ENCODE measurements at places on chromosomes 7 and 10.

DNA sequence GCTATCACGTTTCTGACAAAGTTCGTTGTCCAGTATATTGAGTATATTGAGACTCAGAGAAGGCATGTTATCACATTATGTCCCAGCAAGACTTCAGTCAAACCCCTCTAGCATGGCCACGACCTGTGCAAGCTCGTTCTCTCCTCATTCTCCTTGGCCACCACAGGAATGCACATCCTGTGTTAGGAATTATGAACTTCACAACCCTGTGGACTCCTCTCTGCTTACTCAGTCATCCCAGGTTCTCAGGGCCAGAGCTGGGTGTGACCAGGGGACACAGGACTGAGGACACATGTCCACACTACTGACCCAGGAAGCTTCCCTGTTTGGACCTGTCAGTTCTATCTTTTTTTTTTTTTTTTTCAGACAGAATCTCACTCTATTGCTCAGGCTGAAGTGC is 4.4 kb downstream of the SH2D4B start:
- no peak for DNase-seq
- H3K36me3 ChIP-seq = no peaks in the 10 kb centered on the region
- H3K4me1 ChIP-seq = no peaks in the 10 kb centered on the region
- no peak overlapping the region for H3K27ac ChIP-seq
- H3K27me3 ChIP-seq = no peaks in the 10 kb centered on the region

- no peaks in the 10 kb centered on the region for H3K36me3 ChIP-seq
- H3K4me3 ChIP-seq = no peak overlapping the region
- no peak overlapping the region for H3K27ac ChIP-seq
Observed at GRCh38 chr7:93636276-93636675, 61.8 kb upstream of the CALCR start.

- no peak for DNase-seq
- no peaks in the 10 kb centered on the region for H3K27me3 ChIP-seq
- no peaks in the 10 kb centered on the region for H3K4me1 ChIP-seq
- H3K36me3 ChIP-seq = no peaks in the 10 kb centered on the region
- no peak overlapping the region for H3K27ac ChIP-seq
Observed at GRCh38 chr7:119270045-119270464, 1002.9 kb upstream of the KCND2 start.

DNA sequence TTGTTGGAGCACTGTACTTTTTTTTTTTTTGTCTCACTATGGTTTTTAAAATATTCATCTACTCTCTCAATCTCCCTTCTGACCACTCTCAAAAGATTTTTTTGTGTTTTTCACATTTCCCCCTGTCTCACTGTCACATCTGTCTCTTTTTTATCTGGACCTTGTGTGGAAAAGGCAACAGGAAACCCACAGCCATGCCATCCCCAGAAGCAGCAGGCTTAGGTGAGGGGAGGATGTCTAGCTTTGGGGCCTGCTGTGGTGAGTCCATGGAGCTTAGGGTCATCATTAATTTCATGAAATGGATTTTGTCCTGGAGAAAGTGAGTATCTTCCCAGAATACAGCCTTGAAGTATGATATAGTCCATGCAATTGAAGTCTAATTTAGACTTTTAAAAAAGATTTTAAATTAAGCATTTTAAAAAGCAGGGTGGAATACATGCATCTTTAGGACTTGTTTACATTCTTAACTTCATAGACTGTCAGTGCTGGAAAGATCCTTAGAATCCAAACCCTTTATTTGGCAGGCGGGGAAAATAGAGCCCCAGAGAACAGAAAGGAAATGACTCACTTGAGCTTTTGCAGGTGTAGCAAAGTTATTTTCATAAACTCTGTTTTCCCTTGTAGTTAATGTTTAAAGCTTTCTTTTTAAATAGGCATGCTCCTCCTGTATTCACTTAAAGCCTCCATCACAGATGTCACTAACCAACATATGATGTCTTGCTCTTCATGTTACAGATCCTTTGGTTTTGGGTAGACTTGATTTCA is 25.1 kb downstream of the MINDY4 start:
- no peak overlapping the region for H3K4me3 ChIP-seq
- H3K27me3 ChIP-seq = no peaks in the 10 kb centered on the region
- no peaks in the 10 kb centered on the region for H3K36me3 ChIP-seq
- H3K27ac ChIP-seq = no peak overlapping the region
- DNase-seq = no peak

DNA sequence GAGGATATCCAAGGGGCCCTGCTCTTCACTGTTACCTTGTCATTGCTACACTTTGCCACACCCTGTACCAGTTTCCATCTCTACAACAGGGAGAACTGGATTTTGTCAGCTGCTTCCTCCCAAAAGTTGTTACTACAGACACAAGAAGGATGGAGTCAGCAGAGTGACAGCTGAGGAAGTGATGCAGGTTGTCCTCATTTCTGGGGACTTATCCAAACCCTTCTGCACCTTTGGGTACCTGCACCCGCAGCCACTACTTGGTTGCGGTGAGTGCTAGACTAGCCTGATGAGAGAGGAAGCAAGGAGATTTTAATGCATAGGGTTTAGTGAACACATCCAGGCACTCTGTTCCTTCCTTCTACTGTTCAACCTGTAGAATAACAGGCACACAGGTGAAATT is 281.0 kb downstream of the RPS24 start:
- peak; percentile 4 for DNase-seq
- H3K4me3 ChIP-seq = no peak overlapping the region
- H3K36me3 ChIP-seq = no peaks in the 10 kb centered on the region
- no peaks in the 10 kb centered on the region for H3K27me3 ChIP-seq
- no peak overlapping the region for H3K27ac ChIP-seq

DNA sequence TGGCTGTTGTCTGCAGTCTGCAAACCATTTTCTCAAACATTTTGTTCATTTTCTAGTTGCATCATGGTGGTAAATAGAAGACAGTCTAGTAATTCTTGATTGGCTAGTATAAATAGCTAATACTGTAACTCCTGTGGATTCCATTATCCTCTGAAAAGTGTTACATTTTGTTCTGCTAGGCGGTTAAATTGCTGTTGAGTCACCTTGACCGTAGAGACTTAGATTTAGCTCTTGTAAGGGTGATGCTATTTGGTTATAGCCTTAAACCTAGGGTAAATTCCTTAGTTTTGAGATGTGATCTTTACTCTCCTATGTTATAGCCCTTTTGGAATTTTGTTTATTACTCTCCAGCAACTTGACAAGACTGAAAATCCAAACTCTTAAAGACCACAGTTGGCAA is 58.8 kb downstream of the SHOC2 start:
- DNase-seq = no peak
- no peaks in the 10 kb centered on the region for H3K36me3 ChIP-seq
- no peak overlapping the region for H3K4me3 ChIP-seq

- no peak overlapping the region for H3K27ac ChIP-seq
- H3K36me3 ChIP-seq = no peaks in the 10 kb centered on the region
- no peaks in the 10 kb centered on the region for H3K4me1 ChIP-seq
- H3K27me3 ChIP-seq = no peaks in the 10 kb centered on the region
- no peak for DNase-seq
Observed at GRCh38 chr7:101626069-101626671, 2.9 kb downstream of the MYL10 start.

- no peaks in the 10 kb centered on the region for H3K27me3 ChIP-seq
- H3K4me1 ChIP-seq = peaks cover 8% of the 10 kb centered on the region
- H3K4me3 ChIP-seq = no peak overlapping the region
- H3K36me3 ChIP-seq = peaks cover 66% of the 10 kb centered on the region
- DNase-seq = no peak
Observed at GRCh38 chr7:143295870-143296269, 7.7 kb downstream of the CASP2 start.

DNA sequence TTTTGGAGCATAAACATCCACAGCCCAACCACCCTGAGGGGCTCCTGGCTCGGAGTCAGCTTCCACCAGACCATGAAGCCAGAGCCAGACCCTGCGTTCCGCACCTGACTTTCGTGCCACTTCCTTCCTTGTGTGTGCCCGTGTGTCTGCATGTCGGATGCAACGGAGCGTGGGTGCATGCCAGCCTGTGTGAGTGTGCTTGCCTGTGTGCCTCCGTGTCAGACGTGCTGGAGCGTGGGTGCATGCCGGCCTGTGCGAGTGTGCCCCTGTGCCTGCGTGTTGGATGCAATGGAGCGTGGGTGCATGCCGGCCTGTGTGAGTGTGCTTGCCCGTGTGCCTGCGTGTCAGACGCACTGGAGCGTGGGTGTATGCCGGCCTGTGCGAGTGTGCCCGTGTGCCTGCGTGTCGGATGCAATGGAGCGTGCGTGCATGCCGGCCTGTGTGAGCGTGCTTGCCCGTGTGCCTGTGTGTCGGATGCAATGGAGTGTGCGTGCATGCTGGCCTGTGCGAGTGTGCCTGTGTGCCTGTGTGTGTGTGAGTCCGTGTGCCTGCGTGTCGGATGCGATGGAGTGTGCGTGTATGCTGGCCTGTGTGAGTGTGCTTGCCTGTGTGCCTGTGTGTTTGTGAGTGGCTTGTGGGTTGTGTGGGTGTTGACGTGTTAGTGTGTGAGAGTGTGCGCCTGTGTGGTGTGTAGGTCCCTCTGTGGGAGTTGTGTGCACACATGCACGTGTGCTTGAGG is 28.1 kb upstream of the KNDC1 start:
- H3K36me3 ChIP-seq = no peaks in the 10 kb centered on the region
- H3K4me3 ChIP-seq = no peak overlapping the region
- H3K27ac ChIP-seq = no peak overlapping the region
- H3K27me3 ChIP-seq = no peaks in the 10 kb centered on the region
- DNase-seq = no peak
- H3K4me1 ChIP-seq = no peaks in the 10 kb centered on the region

- H3K36me3 ChIP-seq = no peaks in the 10 kb centered on the region
- H3K27me3 ChIP-seq = no peaks in the 10 kb centered on the region
Observed at GRCh38 chr10:96380821-96381220, 22.0 kb upstream of the OPALIN start.

GRCh38 chr10:99115703-99116102 is 119.9 kb downstream of the HPSE2 start:
- no peaks in the 10 kb centered on the region for H3K4me1 ChIP-seq
- no peaks in the 10 kb centered on the region for H3K36me3 ChIP-seq
- no peak for DNase-seq
- H3K4me3 ChIP-seq = no peak overlapping the region
- no peaks in the 10 kb centered on the region for H3K27me3 ChIP-seq

DNA sequence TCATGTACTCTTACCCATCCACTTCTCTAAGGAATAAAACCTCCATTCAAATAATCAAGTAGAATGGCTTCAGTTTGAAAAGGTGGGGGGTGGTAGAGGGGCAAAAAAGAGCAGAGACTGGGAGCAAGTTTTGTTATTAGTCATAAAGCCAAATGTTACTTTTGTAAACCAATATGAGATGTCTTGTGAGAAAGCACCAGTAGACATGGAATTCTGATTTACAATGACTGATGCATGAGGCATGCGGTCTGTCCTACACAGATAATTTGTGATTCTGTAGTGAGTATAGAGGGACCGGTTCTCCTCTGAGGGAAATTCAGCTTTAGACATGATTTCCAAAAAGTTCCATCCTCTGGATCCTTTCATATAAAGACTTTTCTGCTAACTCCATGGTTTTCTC is 12.9 kb upstream of the ABCA13 start:
- no peaks in the 10 kb centered on the region for H3K27me3 ChIP-seq
- no peak for DNase-seq
- H3K4me1 ChIP-seq = no peaks in the 10 kb centered on the region

Data from naive thymus-derived CD4-positive, alpha-beta T cell (primary cell).